ENCODE measurements at places on chromosomes 6 and 20.
A peak's percentile ranks its signal among the peaks of the same experiment; 100 is the strongest.

- DNase-seq, result no peak
Observed at GRCh38 chr20:62820208-62820961, 3.5 kb downstream of the COL9A3 start.

GRCh38 chr20:364905-365794 lies 15.4 kb upstream of the TRIB3 start:
- peak; percentile 23 for DNase-seq

DNA sequence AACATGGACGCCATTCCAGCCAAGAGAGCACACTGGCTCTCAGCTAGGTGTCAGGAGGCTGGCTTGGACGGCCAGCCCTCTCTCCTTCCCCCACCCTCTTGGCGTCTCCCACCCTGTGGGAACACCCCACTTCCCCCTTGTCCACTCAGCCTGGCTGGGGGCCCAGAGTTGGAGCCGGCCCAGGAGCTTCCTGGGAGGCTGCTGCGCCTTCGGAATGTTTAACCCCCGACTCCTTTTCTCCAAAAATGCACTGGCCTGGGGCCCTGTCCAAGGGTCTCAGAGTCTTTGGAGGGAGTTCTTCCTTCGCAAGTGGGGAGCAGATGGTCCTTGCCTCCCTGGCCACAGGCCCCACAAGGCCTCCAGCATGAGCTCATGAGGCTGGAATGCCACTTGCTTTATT lies 4.1 kb downstream of the ADAM33 start:
- DNase-seq, result no peak

- DNase-seq, result no peak
Observed at GRCh38 chr6:107977283-107977682, 19.3 kb upstream of the SEC63 start.

DNA sequence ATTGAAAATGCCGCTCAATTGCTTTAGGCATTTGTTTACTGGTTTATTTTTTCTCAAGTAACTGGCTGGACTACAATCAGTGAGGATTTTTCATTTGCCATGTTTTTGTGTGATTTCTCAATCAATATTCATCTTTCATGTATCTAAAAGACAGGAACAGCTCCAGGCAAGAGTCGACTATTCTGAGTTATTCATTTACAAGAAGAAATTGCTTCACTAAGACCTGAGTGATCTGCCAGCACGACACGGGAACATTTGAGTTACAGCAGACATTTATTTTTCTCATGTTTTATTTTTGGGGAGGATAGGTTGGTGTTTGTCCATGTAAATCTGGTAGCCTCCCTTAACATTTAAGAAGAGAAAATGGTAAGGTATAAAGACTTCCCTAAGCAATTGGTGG lies 124.1 kb downstream of the CBLN4 start:
- no peak for DNase-seq

GRCh38 chr6:50381099-50381415 lies 331.3 kb upstream of the DEFB112 start:
- peak; percentile 3 for DNase-seq

DNA sequence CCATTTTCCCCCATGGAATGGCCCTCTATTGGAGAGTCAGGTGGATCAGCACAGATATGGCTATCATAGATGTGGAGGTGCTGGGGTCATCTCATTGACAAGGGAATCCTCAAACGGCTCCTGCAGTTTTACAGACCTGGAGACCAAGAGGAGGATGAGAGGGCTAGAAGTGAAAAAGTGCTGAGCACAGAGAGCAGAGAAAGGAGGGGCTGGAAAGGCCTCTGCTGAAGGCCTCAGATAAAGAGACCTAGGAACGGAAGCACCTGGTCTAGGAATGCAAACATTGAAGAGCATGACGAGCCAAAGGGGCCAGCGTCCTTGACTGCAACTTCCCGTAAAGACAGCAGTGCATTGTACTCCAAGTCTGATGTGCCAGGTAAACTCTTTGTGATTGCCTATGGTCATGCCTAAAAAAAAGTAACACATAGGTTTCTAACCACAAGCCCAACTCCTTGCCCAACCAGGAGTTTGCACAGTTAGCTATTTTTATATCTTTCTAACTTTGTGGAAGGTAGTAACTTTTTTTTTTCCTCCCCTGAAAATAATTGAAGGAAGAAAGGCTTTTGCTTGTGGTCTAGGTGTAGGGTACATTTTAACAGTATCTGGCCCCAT lies 15.2 kb downstream of the RSPH4A start:
- no peak for DNase-seq
